ENCODE measurements at places on chromosomes 7 and 10.

DNA sequence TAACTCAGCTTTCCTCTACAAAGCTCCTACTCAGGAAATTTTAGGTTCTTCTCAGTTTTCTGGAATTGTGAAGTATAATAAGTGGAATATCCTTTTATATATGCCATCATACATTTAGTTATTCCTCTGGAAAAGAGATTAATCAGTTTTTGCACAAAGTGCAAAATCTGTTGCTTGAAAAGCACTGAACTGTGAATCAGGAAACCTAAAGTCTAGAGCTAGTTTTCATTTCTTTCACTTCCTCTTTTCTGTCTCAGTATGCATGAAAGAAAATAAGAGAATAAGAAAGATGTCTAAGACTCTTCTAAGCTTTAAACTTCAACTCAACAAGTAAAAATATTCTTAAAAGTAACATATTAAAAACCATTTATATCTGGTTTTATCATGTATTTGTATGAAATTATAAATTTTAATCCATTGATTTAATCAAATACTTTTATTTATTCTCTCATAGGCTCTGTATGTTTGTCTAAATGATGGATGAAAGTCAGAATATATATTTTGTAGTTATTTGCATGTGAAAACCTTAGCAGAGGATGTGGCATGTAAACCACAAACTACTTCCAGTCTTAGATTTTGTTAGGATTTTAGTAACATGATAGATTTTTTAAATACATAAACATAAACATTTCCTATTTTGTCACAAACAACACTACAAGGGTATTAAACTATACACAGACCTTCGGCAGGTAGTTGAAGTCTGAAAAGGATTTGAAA, 1073.0 kb downstream of the XPNPEP1 start:
- DNase-seq: no peak

DNA sequence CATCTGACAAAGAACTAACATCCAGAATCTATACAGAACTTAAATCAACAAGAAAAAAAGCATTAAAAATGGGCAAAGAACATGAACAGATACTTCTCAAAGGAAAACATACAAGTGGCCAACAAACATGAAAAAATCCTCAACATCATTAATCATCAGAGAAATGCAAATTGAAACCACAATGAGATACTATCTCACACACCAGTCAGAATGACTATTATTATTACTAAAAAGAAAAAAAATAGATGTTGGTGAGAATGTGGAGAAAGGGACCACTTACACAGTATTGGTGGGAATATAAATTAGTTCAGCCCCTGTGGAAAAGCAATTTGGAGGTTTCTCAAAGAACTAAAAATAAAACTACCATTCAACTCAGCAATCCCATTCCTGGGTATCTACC, 89.1 kb upstream of the ADO start:
- DNase-seq: no peak

GRCh38 chr7:112113913-112114575, 92.2 kb downstream of the DOCK4 start:
- no peak for DNase-seq

- no peak for DNase-seq
Observed at GRCh38 chr7:132915647-132916046, 166.2 kb downstream of the CHCHD3 start.

GRCh38 chr10:28938745-28939144, 261.4 kb downstream of the BAMBI start:
- no peak for DNase-seq

DNA sequence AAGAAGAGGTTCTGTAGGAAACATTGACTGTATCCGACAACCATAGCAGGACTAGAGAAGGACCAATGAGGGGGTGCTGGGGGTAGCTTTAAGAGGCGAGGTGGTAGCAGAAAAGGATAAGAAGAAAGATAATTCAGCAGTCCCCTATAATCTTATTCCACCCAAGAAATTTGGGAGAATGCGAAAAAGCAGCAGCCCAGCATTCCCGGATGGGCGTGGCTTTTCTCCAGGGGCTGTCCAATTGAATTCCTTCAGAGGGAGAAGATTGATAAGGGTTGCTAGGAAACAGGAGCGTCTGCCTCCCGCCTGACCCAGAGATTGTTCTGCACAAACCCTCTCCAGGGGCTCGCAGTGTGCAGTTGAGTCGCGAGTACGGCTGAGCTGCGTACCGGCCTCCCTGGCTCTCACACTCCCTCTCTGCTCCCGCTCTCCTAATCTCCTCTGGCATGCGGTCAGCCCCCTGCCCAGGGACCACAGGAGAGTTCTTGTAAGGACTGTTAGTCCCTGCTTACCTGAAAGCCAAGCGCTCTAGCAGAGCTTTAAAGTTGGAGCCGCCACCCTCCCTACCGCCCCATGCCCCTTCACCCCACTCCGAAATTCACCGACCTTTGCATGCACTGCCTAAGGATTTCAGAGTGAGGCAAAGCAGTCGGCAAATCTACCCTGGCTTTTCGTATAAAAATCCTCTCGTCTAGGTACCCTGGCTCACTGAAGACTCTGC, at the start of gene GRM3:
TSS of gene GRM3 (plus strand) at position 349 of the 721 bp plus-strand sequence. CDS start 121,237 bp downstream, outside the sequence.
- no peak for DNase-seq

- DNase-seq: peak; percentile 28
Observed at GRCh38 chr7:40468891-40469864, 334.4 kb downstream of the SUGCT start.

DNA sequence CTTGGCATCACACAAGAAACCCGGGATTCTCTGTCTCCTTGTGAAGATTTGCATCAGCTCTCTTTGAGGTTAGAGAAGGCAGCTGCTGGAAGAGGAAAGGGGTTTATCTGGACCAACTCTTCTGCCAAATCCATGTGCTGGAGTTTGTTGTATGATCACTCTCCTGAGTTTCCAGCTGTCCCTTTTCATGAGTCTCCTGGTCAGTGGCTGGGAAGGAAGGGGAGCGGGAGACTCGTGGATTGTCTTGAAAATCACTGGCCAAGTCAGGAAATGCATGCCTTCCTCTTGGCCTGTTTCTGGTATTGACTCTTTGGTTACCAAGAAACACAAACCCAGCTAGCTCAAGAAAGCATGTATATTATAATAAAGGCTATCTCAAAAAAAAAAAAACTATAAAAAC, 38.8 kb downstream of the TACR2 start:
- no peak for DNase-seq

DNA sequence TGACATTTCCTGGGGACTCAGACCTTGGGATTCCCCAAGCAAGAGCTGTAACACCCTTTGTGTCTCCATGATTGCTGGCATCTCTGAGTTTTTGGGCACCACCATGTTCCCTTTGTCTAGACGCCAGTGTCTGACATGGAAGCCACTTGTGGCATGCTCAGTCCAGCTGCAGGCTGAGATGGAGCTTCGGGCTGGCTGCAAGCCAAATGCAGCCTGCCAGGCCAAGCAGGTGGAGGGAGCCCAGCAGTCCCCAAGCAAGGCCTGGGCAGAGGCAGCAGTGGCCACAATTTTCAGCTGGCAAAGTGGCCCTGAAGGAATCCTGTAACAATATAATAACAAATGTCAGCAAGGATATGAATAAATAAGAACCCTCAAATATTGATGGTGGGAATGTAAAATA, 86.2 kb upstream of the ABCB5 start:
- no peak for DNase-seq

DNA sequence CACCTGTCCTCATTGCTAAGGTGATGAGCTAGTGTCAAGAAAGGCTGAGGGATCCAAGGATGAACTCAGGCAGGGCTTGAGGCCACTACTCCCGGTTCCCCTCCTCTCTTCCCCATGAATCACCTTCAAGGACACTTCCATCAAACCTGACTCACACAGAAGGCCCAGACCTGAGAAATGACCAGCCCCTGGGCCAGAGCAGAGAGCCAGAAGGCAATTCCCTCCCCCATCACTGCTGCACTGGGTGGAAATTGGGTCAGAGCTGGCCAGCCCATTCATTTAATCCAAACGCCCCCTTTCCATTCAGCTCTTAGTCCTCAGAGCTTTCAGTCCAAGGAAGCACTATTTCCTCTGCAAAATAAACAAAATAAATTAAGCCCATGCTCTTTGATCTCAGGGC, 182.0 kb downstream of the KCNMA1 start:
- DNase-seq: no peak

GRCh38 chr10:35827783-35828182, 185.7 kb upstream of the FZD8 start:
- DNase-seq: no peak

DNA sequence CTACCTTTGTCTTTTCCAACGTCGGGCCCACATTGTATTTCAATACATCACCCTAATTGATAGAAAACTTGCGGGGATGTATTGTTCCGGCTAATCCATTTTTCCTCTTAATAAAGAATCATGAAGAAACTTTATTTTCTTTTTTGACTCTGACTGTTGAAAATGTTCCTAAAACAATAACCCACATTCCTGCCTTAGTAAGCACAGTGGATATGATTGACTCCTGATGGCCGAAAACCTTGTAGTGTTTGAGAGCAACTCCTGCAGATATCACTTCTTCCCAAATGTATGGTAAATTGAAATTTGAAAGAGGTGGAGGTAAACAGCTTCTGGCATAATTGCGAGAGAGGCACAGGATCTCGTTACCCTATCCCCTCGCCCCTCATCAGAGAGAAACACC, 65.7 kb downstream of the BICC1 start:
- no peak for DNase-seq

- DNase-seq: no peak
Observed at GRCh38 chr10:92810934-92811532, 37.3 kb upstream of the EXOC6 start.

GRCh38 chr10:31974434-31975124, 45.9 kb upstream of the ARHGAP12 start:
- DNase-seq: no peak

- DNase-seq: no peak
Observed at GRCh38 chr7:134301592-134301991, 15.1 kb downstream of the SLC35B4 start.

GRCh38 chr10:61463035-61463909, 10.1 kb upstream of the TMEM26 start:
- DNase-seq: no peak

DNA sequence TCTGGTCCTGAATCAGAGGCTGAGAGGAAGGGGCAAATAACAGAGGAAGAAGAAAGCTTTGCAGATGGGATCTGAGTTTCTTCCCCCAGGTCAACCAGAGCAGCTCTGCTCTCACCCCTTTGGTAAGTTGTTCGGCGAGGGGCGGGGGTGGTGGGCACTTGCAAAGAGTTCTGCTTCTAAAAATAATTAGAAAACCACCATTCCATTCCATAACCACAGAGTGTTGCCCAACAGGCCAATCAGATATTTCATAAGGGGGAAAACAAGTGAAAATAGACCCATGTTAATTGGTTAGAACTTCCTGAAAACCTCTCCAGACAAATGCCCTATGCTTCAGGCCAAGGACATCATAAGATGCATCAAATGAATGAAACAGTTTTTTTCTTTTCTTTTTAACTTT, 43.6 kb upstream of the R3HCC1L start:
- DNase-seq: no peak

DNA sequence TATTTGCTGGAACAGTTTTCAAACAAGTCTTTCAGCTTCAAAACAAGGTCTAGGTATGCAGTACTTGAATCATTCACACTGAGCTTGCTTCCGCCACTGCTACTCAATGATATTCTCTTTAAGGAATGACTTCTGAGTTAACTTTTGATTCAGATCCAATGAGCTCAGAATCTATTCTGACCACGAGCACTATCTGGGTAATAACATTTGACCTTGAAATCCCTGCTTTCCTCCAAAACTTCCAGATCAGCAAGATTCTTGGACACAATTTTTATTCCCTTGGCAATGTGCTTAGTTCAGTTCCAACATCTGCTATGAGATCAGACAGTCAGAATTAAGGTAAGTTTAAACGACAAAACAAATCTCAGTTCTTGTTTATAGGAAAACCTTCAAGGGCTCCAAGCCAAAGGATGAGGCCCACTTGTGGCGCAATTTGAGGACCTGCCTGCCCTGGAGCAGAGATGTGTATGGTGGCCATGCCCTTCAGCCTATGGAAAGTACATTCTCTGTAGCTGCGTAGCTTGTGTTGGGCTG, 87.2 kb downstream of the RNF216 start:
- peak; percentile 27 for DNase-seq

DNA sequence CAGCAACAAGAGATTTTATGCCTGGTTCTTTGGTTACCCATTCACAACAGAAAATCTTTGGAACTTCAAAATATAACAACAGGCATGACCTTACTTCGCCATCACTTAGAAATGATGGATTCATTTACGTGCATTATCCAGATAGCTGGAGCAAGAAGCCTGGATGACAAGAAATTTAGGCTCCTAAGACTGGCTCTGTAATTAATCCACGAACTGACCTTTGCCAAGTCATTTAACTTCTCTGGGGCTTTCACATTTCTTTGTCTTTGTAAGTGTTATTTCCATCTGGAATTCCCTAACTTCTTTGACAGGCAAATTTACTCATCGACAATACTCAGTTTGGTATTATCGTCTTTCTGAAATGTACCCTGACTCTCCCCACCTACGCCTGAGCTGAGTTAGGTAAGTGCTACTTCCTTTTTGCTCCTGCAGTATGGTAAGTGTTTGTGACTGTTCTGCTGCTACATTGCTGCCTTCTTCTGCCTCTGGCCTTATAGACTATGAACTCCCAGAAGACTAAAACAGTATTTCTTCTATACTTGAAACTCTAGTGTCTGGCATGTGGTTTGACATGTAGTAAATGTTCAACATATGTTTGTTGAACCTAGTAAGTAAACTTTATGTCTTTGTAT, 5.5 kb upstream of the MDFIC start:
- DNase-seq: no peak

- no peak for DNase-seq
Observed at GRCh38 chr7:102275123-102275703, 11.5 kb upstream of the SH2B2 start.

DNA sequence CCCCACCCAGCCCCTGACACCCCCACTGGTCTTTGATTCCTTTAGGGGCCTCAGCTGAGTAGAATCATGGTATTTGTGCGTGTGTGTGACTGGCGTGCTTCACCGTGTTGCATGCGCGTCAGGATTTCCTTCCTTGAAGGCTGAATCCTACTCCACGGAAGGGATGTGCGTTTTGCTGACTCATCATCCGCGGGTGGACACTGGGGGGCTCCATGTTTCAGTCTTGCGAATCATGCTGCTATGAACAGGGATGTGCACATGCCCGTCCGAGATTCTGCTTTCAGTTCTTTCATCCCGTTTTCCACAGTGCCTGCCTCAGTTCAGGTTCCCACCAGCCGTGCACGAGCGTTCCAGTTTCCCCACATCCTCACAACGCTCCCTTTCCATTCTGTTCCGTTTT, 20.9 kb upstream of the JAKMIP3 start:
- no peak for DNase-seq

DNA sequence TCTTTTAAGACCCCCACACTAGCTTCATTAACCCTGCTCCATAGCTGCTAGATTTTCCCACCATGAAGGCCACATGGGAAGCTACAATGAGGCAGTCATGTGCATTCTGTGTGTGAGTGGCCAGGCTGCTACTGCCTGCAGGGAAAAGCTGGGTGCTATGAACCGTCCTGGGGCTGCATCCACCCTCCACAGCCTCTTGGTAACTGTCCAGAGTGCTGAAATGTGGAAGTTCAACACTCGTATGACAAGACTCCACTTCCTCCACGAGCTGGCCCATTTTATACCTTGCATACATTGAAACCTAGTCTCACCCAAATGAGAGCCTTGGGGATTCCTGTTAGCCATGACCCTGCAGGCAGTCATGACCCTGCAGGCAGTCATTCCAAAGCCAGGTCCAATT, 59.4 kb downstream of the CUZD1 start:
- peak; percentile 13 for DNase-seq
